ENCODE measurements at places on chromosomes 5 and 9. TPM values are rescaled to one million over a fixed set of nuclear protein-coding genes. Genes with fewer than 3 reads are reported as not detected.

- DNase-seq = no peak
These were observed 48.4 kb downstream of the COX7C start for GRCh38 chr5:86665984-86666760.

NPDC1 gene
- polyA plus RNA-seq = 0.68 TPM

RNF183 gene
- polyA plus RNA-seq = not detected

GRCh38 chr5:102138243-102138653 is 157.8 kb downstream of the SLCO4C1 start:
- no peak for DNase-seq

- no peak for DNase-seq
These were observed 996.4 kb upstream of the WWC1 start for GRCh38 chr5:167294882-167295680.

DNA sequence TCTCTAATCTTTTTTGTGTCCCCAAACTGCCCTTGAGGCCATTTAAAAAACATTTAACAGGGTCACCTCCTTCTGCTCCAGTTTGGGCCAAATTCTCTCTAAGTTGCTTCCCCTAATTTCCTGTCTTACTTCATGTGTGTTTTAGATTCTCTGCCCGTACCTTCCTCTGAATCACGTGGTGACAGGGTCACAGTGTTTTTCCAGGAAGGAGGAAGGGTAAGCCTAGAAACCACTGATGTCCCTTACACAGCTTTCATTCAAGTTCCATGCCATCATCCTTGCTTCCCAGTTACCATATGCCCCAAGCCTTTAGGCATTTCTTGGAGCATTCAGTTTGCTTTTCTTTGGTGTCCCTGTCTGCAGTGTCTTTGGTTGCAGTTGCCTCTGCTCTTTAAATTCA is 42.4 kb upstream of the MACIR start:
- DNase-seq = no peak
